Activated T-helper 2 cell treated with anti-CD3 and anti-CD28 coated beads, Interferon-gamma antibody, Interleukin-2, Interleukin-4, amounts not matched to agents 10 μg/mL and 5 μg/mL and 100 μg/mL, durations not matched to agents 14 hours and 24 hours and 36 hours (primary cell): ENCODE measurements at places on chromosomes 2 and 18. TPM values are rescaled to one million over a fixed set of nuclear protein-coding genes. Genes with fewer than 3 reads are reported as not detected.

Gene LOXL3
- total RNA-seq, result 1.7 and 2.1 TPM in 2 replicates

Gene MAL
- 101 and 117 TPM in 2 replicates for total RNA-seq

DNA sequence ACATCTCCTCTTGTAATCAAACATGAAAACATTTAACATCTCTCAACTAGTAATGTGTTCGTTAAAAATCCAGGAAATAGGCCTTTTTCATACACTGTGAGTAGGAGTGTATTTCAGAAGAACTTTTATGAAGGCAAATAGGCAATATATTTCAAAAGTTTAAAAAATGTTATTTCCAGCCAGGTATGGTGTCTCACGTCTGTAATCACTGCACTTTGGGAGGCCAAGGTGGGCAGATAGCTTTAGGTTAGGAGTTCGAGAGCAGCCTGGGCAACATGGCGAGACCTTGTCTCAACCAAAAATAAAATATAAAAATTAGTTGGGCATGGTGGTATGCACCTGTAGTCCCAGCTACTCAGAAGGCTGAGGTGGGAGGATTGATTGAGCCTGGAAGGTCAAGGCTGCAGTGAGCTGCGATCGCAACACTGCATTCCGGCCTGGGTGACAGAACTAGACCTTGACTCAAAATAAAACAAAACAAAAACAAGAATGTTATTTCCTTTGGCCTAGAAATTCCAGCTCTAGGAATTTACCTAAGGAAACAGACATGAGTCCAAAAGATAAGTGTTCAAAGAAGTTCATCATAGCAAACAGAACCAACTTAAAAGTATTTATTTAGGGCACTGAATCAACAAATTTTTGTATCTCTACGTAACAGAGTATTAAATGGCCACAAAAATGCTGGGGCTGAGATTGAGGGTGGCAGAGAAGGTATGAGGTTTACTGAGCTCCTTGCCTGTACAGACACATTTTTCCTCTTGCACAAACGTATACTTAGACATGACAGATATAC, 14.9 kb downstream of the RBKS start:
- H3K27me3 ChIP-seq, result no peaks in the 10 kb centered on the region
- H3K36me3 ChIP-seq, result peaks cover 8% of the 10 kb centered on the region
- no peak for DNase-seq
- no peaks in the 10 kb centered on the region for H3K4me1 ChIP-seq
- H3K27ac ChIP-seq, result no peak overlapping the region
- H3K4me3 ChIP-seq, result no peak overlapping the region

Gene ITGB6
- total RNA-seq, result not detected in 2 replicates

DNA sequence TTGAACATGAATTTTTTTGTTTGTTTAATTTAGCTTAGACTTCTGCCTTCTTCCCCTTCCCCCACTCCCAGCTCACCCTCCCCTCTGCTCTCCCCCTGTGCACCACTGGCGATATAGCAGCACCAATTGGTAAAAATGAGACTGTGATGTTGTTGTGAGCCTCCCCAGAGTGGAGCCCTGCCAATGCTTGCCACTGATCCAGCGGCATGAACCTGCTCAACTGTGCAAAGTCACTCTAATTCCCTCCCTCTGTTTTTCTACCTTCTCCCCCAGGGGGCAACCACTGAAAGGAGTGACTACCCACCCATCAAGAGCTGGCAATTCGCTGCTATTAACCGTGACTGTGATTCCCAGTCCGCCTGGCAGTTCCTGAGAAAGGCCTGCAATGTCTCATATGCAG, 30.2 kb downstream of the KLHL14 start:
- H3K27me3 ChIP-seq, result peaks cover 2% of the 10 kb centered on the region
- H3K4me1 ChIP-seq, result no peaks in the 10 kb centered on the region
- no peak for DNase-seq
- no peak overlapping the region for H3K4me3 ChIP-seq

GRCh38 chr2:85584857-85585780, 888 bp downstream of the VAMP5 start:
- no peak for DNase-seq
- peaks cover 38% of the 10 kb centered on the region for H3K4me1 ChIP-seq
- peak overlapping the region; percentile 91 for H3K27ac ChIP-seq
- peaks cover 25% of the 10 kb centered on the region for H3K36me3 ChIP-seq

DNA sequence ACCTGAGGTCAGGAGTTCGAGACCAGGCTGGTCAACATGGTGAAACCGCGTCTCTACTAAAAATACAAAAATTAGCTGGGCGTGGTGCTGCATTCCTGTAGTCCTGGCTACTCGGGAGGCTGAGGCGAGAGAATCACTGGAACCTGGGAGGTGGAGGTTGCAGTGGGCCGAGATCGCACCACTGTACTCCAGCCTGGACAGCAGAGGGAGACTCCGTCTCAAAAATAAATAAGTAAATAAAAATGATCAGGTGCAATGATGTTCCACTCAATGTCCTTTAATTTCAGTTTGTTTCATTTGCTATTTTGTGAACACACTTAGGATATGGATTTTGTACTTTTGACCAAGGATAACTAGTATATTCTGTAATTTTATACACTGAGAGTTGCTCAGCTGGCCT, 9.3 kb downstream of the HADHA start:
- H3K27me3 ChIP-seq, result no peaks in the 10 kb centered on the region
- H3K27ac ChIP-seq, result no peak overlapping the region
- H3K36me3 ChIP-seq, result peaks cover 55% of the 10 kb centered on the region

Gene SYT4
- total RNA-seq, result not detected in 2 replicates

Gene GALNT14
- total RNA-seq, result 0.50 and 0.90 TPM in 2 replicates

Gene C1D
- total RNA-seq, result 28.5 and 30.7 TPM in 2 replicates

DNA sequence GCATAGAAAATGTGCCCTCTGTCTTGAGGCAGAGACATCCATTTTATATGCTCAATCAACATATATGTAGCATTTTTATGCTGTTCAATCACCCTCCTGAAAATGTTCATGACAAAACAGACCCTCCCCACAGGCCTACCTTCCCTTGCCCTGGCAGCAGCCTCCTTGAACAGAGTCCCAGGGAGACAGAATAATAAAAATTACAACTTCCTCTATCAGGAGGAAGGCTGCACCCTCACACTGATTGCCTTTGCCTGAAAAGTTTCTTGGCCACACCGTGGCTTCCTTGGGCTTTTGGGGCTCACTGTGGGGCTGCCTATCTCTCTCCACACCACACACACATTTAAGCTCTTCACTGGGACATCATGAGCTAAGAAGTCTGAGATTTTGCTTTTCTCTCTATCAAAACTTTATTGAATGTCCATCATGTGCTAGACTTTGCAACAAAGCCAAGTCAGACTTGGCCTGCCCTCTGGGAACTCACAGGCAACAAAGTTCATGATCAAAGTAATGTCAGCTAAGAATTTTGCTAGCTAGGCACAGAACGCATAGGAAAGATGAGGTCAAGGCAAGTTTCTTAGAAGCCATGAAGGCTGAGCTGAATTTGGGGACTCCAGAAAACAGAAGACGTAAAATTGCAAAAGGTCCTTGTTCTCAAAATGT, 101.6 kb downstream of the BCL2L11 start:
- no peaks in the 10 kb centered on the region for H3K4me1 ChIP-seq
- no peak overlapping the region for H3K4me3 ChIP-seq
- no peak overlapping the region for H3K27ac ChIP-seq
- H3K27me3 ChIP-seq, result peaks cover 26% of the 10 kb centered on the region
- DNase-seq, result no peak
- no peaks in the 10 kb centered on the region for H3K36me3 ChIP-seq
